ENCODE measurements at places on chromosomes 7 and 10.
A peak's percentile ranks its signal among the peaks of the same experiment; 100 is the strongest.

- no peak for DNase-seq
These were observed 45.6 kb downstream of the CHCHD3 start for GRCh38 chr7:133036289-133036688.

GRCh38 chr7:28573651-28574301 lies 161.5 kb downstream of the CREB5 start:
- peak; percentile 73 for DNase-seq

- no peak for DNase-seq
These were observed 55.0 kb downstream of the PRTFDC1 start for GRCh38 chr10:24897326-24897926.

DNA sequence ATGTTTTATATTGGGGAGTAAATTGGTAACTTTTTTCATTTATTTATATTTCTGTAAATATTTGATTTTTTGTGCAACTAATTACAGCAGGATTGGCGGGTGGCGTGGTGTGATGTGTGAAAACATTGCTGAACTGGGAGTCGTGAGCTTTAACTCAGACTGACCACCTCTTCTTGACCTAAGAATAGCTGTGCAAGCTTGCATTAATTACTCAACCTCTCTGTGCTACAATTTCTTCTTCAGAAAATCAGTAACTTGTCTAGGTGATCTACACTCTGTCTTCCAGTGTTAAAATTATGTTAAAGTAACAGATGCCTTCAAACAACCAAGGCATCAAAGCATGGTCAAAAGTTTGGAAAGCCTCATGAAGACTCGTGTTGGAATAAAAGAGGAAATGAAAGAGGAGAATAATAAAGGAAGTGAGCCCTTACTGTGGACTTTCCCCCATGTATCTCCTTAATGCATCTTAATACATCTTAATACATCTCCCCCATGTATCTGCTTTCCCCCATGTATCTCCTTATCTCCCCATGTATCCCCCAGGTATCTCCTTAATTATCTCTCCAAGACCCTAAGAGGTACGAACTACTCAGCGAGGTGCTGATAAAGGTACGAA lies 71.2 kb downstream of the SVIL start:
- no peak for DNase-seq

DNA sequence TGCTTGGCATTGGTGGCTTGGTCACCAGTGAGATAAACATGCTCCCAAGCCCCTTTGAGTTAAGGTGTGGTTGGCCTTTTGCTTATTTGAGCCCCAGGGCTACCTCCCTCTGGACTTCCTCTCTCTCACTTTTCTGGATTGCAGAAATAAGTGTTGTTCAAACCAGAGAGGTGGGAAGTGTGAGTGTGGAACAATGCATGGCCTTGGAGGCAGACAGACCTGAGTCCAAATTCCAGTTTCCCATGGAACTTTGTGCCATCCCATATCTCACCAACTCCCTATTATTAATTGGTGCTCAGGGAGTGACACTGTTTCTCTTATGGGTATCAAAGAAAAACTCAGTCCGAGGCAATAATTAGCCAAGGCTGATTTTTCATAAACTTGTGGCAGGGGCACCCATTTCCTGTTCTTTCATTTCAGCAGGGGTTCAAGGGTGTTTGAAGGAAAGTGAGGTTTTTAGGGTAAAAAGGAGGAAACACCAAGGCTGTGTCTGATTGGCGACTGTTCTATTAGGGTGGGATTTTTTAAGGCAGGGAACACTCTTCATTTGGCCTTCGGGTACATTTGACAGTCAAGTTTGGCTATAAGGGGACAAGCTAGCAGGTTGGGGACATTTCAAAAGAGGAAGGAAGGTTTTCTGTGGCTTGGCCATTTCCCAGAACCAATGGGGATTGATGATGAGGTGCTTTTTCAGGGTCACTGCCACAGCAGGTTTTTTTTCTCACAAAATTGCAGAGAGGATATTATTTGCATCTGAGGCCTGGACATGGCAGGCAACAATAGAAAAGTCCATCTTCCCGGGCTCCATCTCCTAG lies 148.8 kb upstream of the NPY start:
- no peak for DNase-seq

- DNase-seq, result no peak
These were observed 553.6 kb downstream of the TCERG1L start for GRCh38 chr10:130757821-130758489.

DNA sequence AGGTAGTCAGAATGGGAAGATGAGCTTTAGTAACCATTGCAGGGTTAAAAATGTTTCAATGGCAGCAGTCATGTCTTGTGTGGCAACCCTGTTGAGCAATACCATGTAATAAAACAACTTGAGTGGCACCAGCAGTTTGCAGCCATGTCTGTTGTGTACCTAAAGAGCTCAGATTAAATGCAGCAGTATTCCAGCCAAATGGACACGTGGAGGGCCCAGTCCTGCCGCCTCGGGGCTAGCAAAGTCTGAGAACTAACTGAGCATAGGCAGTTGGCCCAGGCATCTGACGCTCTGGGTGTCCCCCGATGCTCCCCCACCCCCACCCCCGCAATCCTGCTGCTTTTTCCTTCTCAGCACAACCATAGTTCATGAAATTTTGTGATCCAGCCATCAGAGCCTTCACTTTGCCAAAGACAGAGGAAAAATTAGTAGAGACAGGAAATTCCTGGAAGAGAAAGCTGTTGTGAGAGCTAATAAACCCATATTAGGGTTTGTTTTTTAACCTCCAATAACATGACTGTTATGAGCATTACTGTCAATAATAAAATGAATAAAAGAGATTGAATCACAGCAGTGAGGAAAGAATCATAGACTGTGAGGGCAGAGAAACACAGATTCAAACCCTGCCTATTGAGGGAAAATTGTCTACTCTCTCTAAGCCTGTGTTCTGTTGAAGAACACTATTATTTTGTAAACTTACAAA lies 220.6 kb upstream of the RHOBTB1 start:
- peak; percentile 25 for DNase-seq

GRCh38 chr10:115030483-115031200 lies 62.5 kb upstream of the ATRNL1 start:
- DNase-seq, result no peak
